AG10803 (cell line): ENCODE measurements at places on chromosomes 4 and X.

DNA sequence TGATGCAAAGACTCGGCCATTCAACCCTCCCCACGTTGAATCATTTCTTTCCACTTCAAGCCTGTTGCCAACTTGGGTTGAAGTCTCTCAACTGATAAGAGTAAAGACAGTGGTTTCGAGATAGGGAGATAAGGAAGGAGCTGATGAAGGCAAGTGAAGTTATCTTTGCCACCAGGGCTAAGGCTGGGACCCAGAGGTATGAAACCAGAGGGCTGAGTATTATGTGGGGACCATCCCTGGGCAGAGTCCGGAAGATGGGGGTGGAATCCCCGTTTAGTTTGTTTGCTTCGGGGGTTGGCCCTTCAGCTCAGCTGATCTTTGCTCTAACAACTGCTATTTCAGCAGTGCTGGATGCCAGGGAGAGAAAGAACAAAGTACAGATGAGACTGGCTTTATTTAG, 2.3 kb upstream of the XPNPEP2 start:
- DNase-seq = no peak

DNA sequence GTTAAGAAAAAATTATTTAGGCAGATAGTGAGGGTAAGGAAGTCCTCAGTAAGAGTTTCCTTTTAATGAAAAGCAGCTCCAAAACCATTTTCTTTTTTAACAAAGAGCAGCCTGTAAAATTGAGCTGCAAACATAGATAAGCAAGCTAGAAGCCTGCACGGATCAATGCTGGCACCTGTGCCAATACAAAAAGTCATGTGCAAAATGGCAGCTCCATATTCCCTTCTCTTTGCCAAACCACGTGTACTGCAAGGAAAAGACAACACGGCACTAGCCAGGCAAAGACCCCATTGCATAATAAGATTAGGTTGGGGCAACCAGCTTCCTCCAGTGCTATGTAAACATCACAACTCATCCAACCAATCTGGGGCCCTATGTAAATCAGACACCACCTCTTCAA, 268.4 kb upstream of the INTU start:
- DNase-seq = no peak

GRCh38 chr4:25162566-25162965, 2.3 kb upstream of the SEPSECS start:
- no peak for DNase-seq

GRCh38 chr4:45082101-45082500, 355.7 kb upstream of the GNPDA2 start:
- no peak for DNase-seq

DNA sequence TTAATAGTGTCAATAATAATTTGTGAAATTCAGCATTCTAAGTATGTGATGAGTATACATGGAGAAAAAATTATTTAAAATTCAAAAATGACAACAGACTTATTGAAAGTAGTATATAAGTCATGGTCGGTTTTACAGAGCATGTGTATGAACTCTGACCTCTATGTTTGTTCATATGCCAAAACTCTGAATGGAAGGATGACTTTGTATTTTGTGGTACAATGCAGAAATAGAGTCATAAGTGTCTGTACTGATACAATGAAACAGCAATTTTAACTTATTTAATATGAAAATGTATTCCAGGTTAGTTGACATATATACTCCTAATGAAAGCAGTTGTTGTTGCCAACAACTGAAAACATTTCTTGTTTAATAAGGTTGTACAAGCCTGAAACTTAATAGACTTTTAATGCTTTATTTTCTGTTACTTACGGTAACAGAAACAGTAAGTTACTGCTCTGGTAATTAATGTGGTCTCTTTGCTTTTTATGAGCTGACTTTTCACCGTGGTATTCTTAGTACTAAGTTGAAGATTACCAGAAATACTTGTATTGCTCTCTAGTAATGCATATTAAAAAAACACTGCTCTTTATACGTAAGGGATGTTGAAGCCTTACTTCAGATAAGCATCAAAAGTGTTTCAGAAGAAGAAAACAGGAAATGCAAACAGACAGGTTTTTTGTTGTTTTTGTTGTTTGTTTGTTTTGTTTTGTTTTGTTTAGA, 1.9 kb downstream of the UBE2K start:
- DNase-seq = no peak

- DNase-seq = no peak
Observed at GRCh38 chr4:163558539-163559044, 64.1 kb downstream of the TMA16 start.

GRCh38 chrX:134075894-134076718, 90.7 kb upstream of the GPC3 start:
- DNase-seq = no peak

DNA sequence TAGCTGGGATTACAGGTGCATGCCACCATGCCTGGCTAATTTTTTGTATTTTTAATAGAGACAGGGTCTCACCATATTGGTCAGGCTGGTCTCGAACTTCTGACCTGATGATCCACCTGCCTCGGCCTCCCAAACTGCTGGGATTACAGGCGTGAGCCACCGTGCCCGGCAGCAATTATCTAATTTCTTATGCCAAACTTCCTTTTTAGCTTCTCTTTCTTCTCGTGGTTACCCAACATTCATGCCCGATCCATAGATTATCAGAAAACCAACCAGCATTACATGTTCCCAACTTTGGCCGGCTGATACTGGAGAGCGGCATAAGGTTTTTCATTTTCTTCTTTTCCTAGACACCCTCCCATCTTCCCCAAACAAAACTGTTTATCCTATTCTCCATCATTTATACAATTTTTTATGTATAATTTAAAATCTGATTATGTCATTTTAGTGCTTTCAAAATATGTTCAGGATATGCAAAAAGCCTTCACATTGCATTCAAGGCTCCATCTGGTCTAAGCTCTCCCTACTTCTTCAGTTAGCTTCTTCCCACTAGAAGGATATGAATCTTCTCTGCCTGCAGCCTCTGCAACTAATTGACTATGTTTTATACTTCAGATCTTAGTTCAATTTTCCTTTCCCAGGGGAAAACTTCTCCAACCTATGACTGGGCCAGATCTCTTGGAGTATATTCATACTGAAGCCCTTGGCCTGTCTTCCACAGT, 8.7 kb downstream of the SLC7A11 start:
- DNase-seq = no peak

DNA sequence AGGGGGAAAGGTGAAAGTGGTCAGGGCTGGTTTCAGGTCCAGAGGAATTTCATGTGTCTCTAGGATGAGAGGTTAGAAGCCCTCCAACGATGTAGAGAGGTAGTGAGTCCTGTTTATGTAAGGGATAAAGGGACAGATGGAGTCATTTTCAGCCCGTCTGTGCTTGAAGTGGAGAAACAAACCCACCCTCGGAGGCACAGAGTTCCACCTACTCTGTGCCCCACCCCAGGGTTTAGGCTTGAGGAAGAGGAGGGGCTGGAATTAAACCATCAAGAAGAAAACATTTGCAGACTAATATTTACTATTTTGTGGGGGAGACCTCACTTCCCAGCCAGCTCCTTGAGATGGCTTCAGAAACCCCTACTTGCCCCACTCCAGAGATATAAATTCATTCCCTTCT, 868 bp upstream of the GNL3L start:
- DNase-seq = no peak

- no peak for DNase-seq
Observed at GRCh38 chrX:100695302-100695701, 36.6 kb downstream of the SYTL4 start.

GRCh38 chr4:179662522-179662921, 2220.3 kb upstream of the AGA start:
- DNase-seq = no peak

DNA sequence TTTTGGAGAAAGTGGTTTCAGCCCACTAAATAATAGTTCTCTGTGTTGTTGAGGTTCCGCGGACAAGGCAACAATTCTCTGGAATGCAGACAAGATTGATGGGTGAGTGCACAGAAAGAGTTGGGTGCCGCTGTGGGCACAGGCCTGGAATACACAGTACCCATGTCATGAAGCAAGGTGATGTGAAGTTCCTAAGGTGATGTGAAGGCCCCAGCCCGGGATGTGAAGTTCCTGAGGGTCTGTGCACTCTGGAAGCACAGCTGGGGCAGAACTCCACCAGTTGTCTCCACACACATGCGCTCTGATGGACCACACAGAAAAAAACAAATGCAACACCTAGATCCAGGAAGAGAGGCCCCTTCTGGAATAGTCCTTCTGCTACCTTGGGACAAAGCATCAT, 86.6 kb upstream of the BMPR1B start:
- no peak for DNase-seq

DNA sequence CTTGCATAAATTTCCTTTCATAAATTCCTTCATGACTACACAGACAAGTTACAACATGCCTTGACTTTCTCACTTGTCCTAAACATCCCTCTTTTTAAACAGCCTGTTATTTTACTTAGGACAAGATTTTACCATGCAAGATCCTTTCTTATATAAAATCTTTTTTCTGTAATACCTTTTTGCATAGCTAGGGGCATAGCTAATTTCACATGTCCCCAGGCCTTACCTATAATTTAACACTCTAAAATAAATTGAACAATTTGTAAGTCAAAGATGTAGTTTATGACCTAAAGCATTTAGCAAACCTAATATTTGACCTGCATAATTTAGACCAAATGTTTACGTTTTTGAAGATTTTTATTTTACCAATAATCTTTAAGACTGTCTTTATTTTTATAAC, 396.3 kb upstream of the FSTL5 start:
- DNase-seq = no peak

DNA sequence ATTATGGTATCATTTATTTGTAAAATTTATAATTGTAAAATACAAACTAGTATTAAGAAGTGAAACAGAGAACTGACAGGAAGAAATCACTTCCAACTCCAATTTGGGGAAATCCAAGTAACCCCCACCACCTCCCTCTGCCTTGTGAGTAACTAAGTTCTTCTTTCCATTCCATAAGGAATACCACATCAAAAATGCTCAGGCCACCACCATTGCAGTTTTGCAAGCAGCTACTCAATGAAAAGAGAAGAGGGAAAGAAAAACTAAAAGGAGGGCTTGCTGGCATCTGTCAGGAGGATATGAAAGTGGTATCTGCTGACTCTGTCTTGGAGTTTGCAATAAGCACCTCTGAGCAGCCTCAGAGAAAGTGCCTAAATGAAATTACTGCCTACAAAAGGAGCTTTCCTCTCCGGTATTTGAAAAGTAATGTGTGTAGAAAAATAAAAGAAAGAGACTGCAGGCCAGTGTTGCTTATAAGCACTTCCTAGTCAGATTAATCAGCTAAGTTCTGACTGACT, 228.7 kb downstream of the OPHN1 start:
- DNase-seq = no peak

DNA sequence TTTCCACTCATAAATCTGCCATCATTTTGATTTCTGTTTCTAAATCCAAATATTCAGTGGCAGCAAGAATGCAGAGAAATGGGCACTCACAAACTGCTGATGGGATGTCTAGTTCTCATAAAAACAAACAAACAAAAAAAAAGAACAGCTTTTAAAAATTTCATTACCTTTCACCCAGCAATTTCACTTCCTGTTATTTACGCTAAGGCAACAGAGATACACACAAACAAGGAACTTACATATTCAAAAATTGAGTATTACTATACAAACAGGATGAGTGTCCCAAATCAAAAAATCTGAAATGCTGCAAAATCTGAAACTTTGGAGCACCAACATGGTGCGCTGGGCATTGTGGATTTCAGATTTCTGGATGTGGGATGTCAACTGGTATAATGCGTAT, 36.4 kb downstream of the FAT1 start:
- no peak for DNase-seq

GRCh38 chr4:120158046-120158445, 91.4 kb upstream of the MAD2L1 start:
- DNase-seq = no peak

DNA sequence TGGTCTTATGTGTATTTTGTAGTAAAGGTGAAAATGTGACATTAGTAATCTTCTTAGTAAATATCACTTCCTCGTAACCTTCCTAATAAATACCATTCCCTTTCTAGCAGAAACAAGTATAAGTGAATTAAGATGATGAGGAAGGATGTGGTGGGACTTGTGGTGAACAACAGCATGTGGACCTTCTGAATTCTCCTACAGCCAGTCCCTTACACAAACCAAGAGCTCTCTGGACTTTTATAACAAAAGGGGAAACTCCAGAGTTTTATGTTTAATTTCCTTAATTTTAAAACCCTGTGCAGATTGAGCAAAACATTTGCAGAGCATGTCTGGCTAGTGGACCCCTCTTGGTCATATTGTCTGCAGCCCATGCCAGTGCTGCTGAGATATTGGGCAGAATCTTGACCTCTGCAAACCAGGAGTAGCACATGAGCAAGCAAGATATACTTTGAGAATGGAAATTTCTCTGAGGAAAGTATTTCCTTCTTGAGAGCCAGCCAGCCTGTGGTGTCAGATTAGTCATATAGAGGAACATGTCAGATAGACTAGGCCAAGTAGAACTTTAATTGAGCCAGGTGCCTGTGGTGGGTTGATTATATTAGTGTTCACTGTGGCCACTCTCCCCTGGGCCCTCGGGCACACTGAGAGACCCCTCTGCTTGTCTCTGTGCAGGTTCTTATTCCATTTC, 328.2 kb downstream of the DKK2 start:
- DNase-seq = peak; percentile 62

- no peak for DNase-seq
Observed at GRCh38 chr4:6925357-6925836, 15.8 kb downstream of the TBC1D14 start.

DNA sequence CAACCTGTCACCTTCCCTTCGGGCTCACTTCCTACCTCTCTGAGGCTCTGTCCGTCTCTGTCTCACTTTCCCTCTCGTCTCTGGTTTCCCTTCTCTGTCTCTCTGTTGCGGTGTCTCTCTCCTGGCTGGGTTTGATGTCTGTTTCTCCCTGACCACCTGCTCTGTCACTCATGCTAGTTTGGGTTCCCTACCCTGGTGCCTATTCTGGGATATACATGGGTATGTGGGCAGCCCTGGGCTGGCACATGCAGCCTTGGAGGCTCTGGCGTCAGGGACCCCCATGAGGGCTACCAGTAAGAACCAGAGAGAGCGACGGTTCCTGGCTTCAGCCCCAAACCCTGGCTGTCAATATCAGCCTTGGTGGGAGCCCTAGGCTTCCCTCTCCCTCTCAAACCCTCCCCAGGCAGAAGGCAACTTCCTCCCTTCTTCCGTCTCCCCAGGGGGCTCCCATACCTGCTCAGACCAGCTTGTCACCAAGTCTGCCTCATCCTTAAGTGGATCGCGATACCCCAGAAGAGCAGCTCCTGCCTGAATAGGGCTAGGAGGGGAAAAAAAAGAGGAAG, 314 bp downstream of the DNASE1L1 start:
- DNase-seq = no peak

- no peak for DNase-seq
Observed at GRCh38 chrX:19179389-19179788, 57.1 kb upstream of the ADGRG2 start.

GRCh38 chr4:155497306-155497705, 120.5 kb upstream of the MAP9 start:
- DNase-seq = no peak

DNA sequence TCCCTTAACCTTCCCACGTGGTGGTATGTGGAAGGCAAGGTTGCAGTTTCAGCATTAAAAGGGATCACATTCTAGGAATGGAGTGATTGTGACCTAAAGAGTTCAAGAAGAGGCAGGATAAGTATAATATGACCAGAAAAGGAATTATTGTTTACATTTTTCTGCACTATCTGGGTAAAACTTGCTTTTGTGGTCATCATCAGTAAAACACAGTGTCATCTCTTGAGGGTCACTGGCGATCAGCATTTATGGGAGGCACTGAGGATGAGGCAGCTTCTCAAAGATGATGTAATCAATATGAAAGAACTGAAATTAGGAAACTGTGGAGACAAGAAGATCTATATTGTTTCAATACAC, 88.7 kb downstream of the CFAP299 start:
- no peak for DNase-seq

GRCh38 chr4:144647095-144647561, 1.2 kb downstream of the HHIP start:
- no peak for DNase-seq

- DNase-seq = no peak
Observed at GRCh38 chr4:184583738-184584502, 65.3 kb downstream of the CASP3 start.
